Muscle of back (tissue), 13 donors: ENCODE measurements at places on chromosomes 12 and 14.

GRCh38 chr12:6065863-6066199 is 58.6 kb downstream of the VWF start:
- DNase-seq, result no peak

DNA sequence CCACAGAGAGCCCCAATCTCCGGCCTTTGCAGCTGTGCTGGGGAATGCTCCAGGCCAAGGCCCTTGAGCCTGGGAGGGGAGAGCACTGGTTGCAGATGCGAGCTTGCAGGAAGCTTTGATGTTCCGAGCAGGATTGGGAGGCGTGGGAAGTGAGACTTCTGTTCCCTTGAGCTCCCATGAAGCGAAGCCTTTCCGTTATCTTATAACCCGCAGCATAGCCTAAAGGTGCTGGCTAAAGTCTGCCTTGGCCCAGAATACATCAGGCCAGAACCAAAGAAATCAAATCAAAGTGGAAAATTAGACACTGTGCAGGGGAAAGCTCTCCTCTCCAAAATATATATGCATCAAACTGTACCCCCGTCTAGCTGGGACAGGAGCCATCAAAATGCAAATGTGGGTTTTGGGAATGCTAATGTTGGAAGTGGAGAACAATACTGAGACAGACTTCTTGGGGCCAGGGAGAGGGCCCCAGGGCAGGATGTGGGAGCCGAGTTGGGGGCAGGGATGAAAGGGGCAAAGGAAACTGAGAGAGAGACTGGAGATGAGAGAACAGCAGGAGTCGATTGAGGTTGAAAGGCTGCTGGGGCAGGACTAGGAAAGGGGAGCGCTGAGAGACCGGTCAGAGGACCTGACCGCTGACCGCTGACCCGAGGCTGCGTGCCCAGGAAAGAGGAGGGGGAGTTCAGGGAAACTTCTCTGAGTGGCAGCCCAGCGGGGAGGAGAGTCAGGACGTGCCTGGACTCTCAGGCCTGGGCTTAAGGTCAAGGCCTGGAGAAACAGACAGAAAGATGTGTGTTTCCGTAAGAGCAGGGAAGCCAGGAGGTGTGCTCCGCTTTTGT is 152.2 kb upstream of the PARP11 start:
- peak; percentile 72 for DNase-seq

DNA sequence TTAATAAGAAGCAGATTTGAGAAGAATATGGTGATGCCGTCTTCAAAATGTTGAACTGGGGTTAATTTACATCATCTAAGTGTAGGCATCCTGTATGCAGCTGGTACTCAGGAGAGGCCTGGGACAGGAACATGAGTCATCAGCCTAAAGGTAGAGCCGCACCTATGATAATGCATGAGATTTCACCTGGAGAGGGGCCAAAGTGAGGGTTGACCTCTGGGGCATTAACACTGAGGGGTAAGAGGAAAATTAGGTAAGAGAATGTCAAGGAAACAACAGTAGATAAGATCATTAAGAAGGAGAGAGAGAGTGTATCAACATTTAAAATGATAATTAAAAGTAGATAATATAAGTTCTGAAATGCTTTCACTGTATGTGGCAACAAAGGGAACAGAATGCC is 20.2 kb upstream of the SSTR1 start:
- no peak for DNase-seq

DNA sequence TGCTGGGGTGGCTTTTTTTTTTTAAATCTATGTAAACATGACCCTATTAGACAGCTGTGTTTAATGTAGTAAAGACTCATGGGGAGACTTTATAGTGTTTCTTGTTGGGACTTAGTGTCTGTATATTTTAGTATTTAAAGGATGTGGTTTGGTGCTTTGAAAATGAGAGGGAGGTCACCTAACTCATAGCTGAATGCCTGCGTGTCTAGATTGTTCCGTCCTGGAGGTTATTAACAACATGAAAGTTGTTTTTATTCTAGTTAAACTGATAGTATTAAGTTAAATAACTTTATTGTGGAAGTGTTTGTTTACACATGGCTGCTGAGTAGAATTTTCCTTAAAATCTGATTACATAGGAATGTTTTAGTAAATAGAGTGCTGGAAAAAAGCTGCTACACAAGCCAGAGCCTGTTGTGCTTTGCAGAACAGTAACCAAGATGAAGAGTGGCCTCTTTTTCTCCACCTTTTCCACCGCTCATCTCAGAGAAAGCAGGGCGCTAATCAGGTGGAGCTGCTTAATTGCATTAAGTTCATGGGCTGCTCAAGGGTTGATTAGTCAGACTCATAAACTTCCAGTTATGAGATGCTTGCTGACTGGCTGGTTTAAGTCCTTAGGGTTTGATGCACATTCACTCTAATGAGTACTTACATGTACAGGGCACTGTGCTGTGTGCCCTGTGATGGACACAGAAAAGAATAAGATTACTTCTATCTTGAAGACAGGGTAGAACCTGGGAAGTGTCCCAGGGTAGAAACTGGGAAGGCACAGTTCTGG is 62.7 kb downstream of the FBXO34 start:
- DNase-seq, result no peak

- no peak for DNase-seq
These were observed 61.6 kb downstream of the EFCAB11 start for GRCh38 chr14:89892953-89893352.

- no peak for DNase-seq
These were observed 68.6 kb downstream of the ACSS3 start for GRCh38 chr12:81146228-81147225.

GRCh38 chr12:100790552-100790951 is 4.0 kb upstream of the ANO4 start:
- DNase-seq, result no peak

DNA sequence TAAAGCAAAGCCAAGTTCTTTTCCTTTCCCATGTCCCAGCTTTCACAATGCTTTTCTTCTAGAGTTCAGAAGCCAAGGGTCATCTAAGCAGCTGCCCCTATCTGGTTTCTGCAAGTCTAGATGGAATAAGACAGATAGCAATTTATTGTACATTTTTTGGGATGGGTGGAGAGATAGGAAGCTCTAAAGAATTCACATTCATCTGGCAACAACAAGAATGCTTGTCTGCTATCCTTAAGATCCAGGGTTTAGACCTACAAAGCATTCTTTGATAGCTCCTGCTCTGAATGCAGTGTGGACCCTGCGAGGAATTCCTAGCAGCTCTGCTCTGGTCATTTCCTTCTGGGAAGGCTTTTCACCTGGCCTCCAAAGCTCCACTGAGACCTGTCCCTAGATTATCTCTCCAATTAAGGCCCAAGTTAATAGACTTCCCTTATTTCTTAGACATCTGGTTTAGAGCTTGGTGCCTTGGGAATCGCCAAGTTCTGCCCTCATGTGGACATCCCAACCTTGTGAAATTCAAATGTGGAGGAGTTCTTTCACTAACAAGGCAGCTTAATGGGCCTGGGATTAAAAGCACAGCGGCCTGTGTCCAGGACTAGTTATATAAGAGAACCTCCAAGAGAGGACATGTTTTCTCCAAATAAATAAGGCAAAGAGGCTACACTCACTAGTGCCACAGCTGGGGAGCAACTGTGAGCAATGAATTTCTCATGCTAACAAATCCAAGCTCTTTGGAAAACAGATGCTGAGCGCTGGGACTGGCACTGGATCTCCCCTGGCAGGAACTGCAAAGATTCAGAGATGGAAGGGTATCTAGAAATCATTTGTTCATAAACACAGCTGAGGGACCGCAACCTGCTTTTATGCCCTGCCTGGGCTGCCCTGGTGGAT is 384.5 kb upstream of the DDHD1 start:
- DNase-seq, result peak; percentile 64

DNA sequence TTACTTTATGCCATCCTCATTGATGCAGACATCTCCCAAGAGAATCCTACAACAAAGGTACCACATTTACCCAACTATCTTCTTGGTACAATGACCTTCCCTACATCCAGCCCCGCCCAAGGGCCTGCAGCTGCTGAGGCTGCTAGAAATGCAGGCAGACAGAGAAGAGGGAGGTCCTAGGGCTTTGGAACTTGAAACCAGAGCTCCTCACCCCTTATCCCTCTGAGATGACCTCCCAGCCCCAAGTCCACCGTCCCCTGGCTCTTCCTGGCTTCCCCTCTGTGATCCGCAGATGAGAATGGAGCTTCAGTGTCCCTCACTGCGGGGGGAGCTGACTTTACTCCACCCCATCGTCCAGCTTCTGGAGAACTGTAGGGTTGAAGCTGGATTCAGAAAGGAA is 1.6 kb upstream of the TNFRSF1A start:
- peak; percentile 52 for DNase-seq

DNA sequence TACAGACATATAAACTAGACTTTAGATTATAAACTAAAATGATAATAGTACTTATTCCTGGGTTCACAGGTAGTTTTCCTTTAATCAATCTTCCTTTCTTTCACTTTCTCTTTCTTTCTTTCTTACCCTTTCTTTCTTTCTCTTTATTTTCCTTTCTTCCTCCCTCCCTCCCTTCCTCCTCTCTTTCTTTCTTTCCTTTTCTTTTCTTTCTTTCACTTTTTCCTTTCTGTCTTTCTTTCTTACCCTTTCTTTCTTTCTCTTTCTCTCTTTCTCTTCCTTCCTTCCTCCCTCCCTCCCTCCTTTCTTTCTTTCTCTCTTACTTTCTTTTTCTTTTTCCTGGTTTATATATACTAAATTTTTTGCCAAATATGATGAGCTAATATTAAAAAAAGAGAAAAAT is 61.5 kb downstream of the CMKLR1 start:
- DNase-seq, result no peak

- no peak for DNase-seq
These were observed 27.6 kb downstream of the KICS2 start for GRCh38 chr12:64194333-64195149.

DNA sequence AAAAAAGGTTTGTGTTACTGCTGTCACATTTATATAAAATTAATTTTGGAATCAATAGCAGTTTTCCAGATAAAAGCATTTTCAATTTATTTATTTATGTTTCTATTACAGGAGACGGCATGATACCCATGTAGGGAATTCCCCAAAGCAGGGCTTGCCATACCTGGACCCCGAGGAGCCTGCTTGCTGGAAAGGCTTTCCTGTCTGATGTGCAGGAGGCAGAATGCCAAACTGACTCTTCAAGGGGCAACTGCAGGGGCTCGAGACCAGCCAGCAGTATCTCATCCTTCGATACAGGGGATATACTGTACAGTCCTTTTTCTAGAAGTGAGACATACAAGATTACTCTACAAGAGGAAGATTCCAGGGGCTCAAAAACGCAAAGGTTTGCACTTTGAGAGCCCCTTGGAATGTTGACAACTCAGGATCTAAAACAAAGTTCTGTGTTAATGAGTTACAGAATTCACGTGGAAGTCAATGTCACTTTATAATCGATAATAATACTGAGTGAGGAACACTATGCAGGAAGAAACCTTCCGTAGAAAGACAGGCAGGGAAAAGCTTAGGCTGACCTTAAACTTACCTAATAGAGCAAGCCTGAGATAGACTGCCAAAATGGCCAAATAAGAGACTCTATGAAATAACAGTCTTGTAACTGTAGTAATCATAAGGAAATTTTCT is 38.6 kb downstream of the ZNF664 start:
- no peak for DNase-seq

DNA sequence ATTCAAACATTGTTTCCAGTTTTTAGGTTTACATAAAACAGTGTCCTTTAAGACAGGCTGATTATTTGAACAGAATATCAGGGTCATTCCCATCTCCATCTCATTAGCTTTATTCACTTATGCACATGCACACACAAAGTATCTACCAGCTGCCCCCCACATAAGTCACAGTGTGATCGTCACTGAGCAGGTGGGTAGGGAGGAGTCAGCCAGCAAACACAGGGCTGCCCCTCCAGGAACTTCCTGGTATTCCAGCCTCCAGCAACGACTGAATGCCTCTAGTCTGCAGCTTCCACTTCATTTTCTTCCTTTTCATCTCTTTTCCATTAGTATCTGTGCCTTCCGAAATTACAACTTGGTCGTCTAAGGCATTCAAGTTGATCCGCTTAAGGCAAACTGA is 48.8 kb upstream of the FOXN3 start:
- no peak for DNase-seq

GRCh38 chr14:105271224-105271890 is 23.0 kb downstream of the BTBD6 start:
- DNase-seq, result no peak

- peak; percentile 75 for DNase-seq
These were observed 67.8 kb upstream of the CAPRIN2 start for GRCh38 chr12:30822385-30823155.

GRCh38 chr12:130153803-130154202 is 8.5 kb upstream of the FZD10 start:
- DNase-seq, result no peak

- no peak for DNase-seq
These were observed 389.6 kb upstream of the ATP2B1 start for GRCh38 chr12:90098132-90098779.

DNA sequence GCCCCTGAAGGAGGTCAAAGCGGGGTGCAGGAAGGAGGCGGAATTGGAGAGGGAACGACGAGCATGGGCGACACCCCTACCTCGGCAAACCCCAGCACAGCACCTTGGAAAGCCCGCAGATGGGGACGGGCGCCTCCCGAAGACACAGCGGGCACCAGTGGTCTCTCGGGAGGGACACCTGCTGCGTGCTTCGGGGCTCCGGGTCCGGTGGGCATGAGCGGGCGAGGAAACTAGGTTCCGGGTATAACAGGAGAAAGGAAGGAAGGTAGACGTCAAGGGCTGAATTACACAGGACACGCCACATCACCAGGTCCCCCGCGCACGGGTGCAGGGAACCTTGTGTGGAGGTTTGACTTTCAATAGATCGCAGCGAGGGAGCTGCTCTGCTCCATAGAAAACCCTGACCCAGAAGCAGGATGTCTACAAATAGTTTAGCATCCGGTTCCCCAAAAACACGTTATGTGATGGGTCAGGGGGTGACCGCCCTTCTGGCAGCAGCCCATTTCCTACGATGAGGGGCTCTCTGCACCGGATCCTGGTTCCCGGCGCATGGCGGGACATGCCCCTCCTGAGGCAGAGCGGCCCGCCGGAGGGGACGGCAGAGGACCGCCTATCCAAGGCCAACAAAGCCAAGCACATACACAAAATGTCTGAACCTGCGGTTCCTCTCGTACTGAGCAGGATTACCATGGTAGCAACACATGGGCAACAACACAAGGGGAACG is 196.9 kb downstream of the ALG10 start:
- DNase-seq, result no peak

DNA sequence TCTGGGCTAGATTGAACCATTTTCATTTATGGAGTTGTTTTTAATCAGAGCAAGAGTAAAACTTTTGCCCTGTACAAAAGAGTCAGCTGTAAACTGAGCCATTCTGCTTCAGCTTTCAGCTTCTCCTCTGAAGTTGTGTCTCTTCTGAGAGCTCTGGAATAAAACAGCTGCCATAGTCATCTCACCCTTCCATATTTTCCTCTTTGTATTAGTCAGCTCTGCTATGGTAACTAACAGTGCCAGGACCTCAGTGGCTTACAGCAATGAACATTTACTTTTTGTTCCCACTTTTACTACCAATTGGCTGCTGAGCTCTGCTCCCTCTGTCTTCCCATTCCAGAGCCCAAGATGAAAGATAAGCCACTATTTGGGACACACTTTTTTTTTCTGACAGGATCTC is 178.5 kb downstream of the DAD1 start:
- no peak for DNase-seq
